M059J (cell line): ENCODE measurements at places on chromosomes 7 and 10. TPM values are rescaled to one million over a fixed set of nuclear protein-coding genes. Genes with fewer than 3 reads are reported as not detected.

GRCh38 chr10:23196915-23197314 is 4.8 kb downstream of the PTF1A start:
- no peak for DNase-seq

DNA sequence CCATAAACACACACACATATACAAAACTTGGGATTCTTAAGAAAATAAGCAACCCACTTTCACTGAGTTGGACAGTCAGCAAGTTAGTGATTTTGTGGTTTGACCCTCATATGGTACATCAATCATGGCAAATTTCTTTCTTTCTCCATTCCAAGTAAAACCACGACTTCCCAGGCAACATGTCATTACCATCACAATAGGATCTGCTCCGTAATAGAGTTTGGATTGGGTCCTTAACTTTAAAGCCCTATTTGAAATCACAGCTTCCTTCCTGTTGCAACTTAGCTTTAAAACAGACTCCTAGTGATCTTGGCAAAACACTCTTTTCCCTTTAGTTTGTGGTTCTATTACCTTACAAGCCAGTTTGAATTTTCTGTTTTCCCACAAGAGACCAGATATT is 483.6 kb downstream of the INHBA start:
- DNase-seq, result peak; percentile 81

GRCh38 chr7:3008386-3008785 is 35.3 kb downstream of the CARD11 start:
- no peak for DNase-seq

GRCh38 chr7:113283861-113284260 is 165.5 kb upstream of the SMIM30 start:
- peak; percentile 52 for DNase-seq

CLEC5A gene
- not detected in 2 replicates for total RNA-seq
